ENCODE measurements at places on chromosomes 12 and 14.

- peak; percentile 16 for DNase-seq
Measured at GRCh38 chr12:22100958-22101748, 55.1 kb downstream of the CMAS start.

- DNase-seq, result no peak
Measured at GRCh38 chr14:56138928-56139327, 20.7 kb downstream of the PELI2 start.

GRCh38 chr12:12017798-12018197, 52.9 kb upstream of the BCL2L14 start:
- no peak for DNase-seq

- no peak for DNase-seq
Measured at GRCh38 chr14:94367347-94368242, 20.8 kb downstream of the SERPINA1 start.

- no peak for DNase-seq
Measured at GRCh38 chr12:84572196-84572595, 340.4 kb downstream of the SLC6A15 start.

- no peak for DNase-seq
Measured at GRCh38 chr12:117130801-117131200, 31.6 kb upstream of the TESC start.

DNA sequence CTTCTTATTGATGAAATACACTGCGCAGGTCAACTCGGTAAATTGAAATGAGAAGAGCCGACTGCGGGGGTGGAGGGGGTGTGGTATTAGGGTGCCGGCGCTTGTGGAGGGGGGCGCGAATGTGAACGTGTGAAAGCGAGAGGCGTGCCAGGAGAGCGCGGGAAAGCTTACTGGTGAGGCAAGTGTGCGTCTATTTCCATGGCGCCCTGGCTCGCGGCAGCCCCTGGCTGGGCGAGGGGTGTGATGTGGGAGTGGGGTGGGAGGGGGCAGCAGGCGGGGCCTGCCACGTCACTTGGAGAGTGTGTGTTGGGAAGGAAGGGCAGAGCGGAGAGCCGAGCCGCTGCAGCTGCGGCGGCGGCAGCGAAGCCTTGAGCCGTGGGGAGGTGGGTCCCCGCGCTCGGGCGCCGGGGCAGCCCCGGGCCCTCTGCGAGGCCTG, 88.8 kb downstream of the GALNT8 start:
- no peak for DNase-seq

DNA sequence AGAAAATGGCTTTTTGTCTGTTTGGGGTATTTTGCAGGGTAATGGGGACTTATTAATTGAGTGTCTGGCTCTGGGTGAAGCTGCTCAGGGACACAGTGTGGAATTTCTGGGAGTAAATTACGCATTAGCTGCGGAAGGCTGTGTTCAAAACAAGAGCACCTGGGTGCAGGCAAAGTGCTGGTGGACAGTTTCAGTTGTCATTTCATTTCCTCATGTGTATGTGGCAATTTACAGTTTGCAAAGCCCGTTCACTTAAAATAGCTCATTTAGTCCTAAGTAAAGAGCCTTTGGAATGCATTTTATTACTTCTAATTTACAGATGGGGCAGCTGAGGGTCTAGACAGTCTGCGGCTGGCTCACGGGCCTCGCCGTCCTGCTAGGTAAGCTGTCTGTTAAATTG, 546.8 kb downstream of the BCL11B start:
- DNase-seq, result no peak

DNA sequence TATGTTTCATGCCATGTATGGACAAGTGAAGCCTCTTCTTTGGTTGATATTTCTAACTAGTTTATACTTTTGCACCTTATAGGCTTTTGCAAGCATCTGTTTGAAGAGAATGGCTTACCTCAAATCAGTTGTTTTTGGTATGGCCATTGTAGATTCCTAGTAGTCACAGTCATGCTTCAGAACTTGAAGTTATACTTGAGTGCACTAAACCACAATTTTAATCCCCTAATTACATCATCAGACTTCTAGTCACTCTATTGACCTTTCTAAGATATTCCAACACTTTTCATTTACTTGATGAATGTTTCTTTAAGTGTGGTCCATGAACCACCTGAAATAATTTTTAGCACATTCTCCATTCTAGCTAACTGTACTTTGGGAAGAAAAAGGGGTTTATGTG, 18.6 kb upstream of the KLRB1 start:
- DNase-seq, result no peak

All from activated CD4-positive, alpha-beta T cell treated with anti-CD3 and anti-CD28 coated beads, Interleukin-2, amount 50 U/mL, for 48 hours (primary cell).